Liver (tissue), 10 donors: ENCODE measurements at places on chromosomes 16 and 17.

DNA sequence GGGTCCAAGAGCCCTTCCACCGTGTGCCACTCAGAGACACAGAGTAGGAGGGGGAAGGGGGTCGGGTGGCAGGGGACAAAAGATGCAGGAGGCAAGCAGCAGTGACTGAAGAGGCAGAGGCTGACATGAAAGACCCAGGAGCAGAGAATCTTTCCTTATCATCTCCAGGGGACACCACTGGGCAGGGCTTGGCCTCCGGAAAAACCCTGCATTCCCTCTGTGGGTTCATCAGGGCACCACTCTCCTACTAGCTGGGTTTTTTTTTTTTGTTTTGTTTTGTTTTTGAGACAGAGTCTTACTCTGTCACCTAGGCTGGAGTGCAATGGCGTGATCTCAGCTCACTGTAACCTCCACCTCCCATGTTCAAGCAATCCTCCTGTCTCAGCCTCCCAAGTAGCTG lies 2.1 kb upstream of the STX4 start:
- no peak overlapping the region for H3K27ac ChIP-seq
- H3K4me3 ChIP-seq: no peak overlapping the region
- peaks cover 4% of the 10 kb centered on the region for H3K4me1 ChIP-seq

DNA sequence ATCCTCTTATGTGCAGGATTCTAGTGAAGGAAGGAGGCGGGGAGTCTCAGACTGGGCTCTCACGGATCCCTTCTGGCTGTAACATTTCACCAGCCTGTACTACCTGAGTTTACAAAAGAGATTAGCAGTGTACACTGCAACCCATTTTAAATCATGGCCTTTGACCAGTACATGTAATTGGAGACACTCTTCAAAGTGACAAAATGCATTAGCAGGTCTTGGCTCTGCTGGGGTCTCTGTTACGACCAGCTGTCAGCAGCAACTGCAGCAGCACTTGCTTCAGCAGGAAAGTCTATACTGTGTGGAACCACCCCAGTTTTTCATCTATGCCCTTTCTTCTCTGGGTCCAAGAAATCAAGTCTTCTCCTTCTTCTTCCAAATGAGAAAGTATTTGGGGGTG lies 322.8 kb upstream of the ASIC2 start:
- H3K36me3 ChIP-seq: no peaks in the 10 kb centered on the region
- H3K27me3 ChIP-seq: no peaks in the 10 kb centered on the region
- no peak overlapping the region for H3K4me3 ChIP-seq

DNA sequence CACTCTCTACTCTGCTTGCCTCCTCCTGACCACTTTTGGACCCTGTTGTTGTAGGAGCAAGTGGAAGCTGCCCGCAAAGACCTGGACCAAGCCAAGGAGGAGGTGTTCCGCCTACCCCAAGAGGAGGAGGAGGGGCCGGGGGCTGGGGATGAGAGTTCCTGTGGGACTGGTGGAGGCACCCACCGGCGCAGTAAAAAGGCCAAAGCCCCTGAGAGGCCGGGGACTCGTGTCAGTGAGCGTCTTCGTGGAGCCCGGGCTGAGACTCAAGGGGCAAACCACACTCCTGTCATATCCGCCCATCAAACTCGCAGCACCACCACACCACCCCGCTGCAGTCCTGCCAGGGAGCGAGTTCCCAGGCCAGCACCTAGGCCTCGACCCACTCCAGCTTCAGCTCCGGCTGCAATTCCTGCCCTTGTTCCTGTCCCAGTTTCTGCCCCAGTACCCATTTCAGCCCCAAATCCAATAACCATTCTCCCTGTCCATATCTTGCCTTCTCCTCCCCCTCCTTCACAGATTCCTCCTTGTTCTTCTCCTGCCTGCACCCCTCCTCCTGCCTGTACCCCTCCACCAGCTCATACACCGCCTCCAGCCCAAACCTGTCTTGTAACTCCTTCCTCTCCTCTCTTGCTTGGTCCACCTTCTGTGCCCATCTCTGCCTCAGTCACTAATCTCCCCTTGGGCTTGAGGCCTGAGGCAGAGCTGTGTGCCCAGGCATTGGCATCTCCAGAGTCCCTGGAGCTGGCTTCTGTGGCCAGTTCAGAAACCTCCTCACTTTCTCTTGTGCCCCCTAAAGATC lies 11.0 kb upstream of the PHKG2 start:
- no peak overlapping the region for H3K4me3 ChIP-seq
- no peak overlapping the region for H3K27ac ChIP-seq
- H3K36me3 ChIP-seq: peaks cover 56% of the 10 kb centered on the region
- peaks cover 4% of the 10 kb centered on the region for H3K4me1 ChIP-seq

DNA sequence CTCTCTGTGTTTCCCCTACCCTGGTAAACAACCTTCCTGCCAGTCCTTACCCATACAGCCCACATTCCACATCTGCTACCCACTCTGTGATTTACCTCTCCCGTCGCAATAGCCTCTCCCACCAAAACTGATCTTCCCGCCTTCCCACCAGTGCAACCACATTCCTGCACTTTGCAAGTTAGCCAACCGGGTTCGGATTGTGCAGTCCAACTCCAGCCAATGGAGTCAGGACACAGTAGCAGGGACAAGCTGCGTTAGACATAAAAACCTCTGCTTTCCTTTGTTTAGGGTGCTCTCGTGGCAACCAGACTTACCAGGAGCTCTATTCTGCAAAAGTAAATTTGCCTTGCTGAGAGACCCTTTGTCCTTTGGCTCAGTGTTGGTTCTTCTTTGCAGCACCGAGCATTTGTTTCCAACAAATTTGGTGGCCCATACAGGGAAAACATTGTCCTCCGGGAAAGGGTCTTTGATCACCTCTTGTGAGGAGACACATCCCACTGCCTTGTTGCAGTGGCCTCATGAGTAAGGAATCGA lies 1.4 kb downstream of the HPR start:
- peak overlapping the region; percentile 66 for H3K4me3 ChIP-seq
- peak overlapping the region; percentile 20 for H3K27ac ChIP-seq
- no peak for DNase-seq
- H3K27me3 ChIP-seq: no peaks in the 10 kb centered on the region

- no peak for DNase-seq
- peaks cover 7% of the 10 kb centered on the region for H3K36me3 ChIP-seq
- peaks cover 4% of the 10 kb centered on the region for H3K4me1 ChIP-seq
- no peak overlapping the region for H3K4me3 ChIP-seq
Observed at GRCh38 chr17:32386844-32387243, 36.9 kb downstream of the ZNF207 start.

GRCh38 chr16:59410451-59410850 lies 676.3 kb upstream of the GOT2 start:
- no peaks in the 10 kb centered on the region for H3K27me3 ChIP-seq
- no peak for DNase-seq
- no peak overlapping the region for H3K4me3 ChIP-seq
- H3K27ac ChIP-seq: no peak overlapping the region

- no peak overlapping the region for H3K27ac ChIP-seq
- H3K27me3 ChIP-seq: no peaks in the 10 kb centered on the region
- no peak for DNase-seq
Observed at GRCh38 chr17:39852239-39852638, 11.9 kb downstream of the IKZF3 start.
